Activated CD4-positive, CD25-positive, alpha-beta regulatory T cell treated with anti-CD3 and anti-CD28 coated beads, Interleukin-2, amount 50 U/mL, for 24 hours (primary cell): ENCODE measurements at places on chromosomes 1 and 21.
A peak's percentile ranks its signal among the peaks of the same experiment; 100 is the strongest.

GRCh38 chr1:158930504-158930903 is 848 bp upstream of the PYHIN1 start:
- peak; percentile 52 for ATAC-seq

DNA sequence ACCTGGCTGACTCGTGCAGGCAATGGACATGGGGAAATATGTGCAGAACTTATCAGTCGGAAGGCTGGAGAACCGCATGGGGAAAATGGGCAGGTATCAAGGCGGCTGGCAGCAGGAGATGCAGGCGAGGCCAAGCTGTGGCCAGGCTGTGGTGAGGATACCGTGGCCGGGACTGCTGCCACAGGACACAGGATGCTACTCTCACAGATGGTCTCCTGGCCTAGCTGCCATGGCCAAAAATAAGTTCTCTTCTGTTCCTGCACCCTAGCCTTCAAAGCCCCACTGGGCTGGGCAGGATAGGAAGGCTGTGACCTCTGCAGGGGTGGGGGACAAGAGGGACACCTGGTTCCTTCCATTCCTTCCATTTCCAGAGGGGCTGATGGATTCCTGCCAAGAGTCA is 26.4 kb downstream of the TEX35 start:
- ATAC-seq, result no peak

- no peak for ATAC-seq
Measured at GRCh38 chr1:33295023-33295422, 25.9 kb downstream of the A3GALT2 start.

- ATAC-seq, result no peak
Measured at GRCh38 chr1:204821476-204821875, 49.2 kb upstream of the NFASC start.

DNA sequence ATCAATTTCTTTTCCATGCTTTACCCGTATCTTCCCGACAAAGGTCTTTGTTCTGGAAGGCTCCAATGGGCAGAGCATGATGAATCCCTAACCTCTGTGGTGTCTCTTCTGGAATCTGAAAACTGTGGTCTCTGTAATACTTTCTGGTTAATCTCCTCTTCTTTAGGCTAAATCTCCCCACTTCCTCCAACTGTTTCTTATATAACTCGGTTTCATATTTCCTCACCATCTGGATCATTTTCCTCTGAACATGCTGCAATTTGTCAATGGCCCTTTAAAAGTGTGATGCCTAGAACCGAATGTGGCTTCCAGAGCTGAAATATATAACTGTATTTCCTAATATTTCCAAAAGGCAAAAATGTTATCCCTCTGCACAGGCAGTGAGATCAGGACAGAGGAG is 66.1 kb downstream of the ALG14 start:
- no peak for ATAC-seq

DNA sequence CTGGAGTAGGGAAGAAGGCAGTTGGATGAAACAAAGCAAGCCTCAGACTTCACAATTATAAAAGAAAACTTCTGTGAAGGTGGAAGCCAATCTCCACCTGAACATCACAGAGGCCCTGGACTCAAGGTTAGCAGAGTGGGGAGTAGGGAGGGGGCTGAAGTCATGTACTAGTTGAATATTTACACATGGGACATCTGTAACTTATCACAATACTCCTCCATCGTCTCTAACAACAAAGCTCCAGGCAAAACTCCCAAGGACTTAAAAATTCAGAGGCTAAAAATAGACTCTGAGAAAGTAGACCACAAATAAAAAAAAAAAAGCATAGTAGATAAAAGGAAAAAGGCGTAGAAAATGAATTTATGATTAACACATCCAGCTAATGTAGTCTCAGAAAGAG is 326.3 kb upstream of the PKN2 start:
- no peak for ATAC-seq

GRCh38 chr1:26125382-26125781 is 13.8 kb downstream of the PDIK1L start:
- ATAC-seq, result no peak

DNA sequence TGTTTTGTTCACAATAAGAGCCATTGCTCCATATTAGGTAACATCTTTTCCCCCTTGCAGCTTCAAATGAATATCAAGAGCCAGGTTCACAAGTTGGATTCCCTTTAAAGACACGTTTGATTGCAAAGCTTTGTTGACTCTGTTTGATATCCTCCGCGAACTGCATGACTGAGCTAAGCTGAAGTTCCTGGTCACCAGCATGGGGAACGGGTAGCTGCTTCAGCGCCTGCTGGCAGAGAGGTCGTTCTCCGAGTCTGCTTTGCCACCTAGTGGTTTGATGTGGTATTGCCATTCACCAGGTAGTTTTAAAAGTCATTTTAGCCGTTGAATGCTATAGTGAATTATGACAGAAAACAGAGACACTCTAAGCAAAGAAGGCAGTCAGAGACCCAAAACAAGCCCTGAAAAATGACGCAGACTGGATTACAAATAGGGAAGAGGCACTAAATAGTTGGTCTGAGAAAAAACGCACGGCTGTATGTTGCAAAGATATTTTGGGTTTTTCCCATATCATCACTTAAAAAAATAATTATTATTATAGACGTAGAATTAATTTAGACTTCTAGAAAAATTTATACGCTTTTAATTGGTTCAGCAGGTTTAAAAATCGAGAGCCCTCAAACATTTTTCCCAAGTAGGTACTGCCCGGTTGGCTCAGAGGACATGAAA is 193.5 kb upstream of the FMN2 start:
- ATAC-seq, result peak; percentile 78

DNA sequence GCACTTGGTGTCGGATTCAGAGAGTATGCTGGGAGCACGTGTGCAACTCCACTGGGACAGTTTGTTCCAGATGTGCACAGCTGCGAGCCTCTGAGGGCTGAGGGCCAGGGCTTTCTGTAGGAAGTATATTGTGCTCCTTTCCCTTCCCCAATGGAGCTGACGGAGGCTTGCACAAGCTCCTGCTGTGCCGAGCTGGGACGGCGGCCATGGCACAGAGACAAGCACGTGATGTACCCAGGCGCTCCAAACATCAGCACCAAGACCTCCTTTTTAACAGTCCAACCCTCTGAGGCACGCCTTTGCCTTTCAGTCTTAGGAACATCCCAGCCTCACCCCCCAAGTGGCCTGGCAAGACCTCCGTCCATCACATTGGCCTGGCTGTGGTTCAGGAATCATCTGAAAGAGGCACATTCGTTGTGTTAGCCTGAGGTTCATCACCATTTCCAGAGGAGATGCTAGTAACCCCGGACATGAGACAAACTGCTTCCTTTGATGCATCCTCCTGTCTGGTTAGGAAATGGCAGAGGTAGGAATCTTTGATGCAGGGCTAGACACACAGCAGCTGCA is 339.2 kb upstream of the KAZN start:
- ATAC-seq, result no peak

GRCh38 chr1:224106568-224107281 is 7.2 kb upstream of the FBXO28 start:
- ATAC-seq, result peak; percentile 36

DNA sequence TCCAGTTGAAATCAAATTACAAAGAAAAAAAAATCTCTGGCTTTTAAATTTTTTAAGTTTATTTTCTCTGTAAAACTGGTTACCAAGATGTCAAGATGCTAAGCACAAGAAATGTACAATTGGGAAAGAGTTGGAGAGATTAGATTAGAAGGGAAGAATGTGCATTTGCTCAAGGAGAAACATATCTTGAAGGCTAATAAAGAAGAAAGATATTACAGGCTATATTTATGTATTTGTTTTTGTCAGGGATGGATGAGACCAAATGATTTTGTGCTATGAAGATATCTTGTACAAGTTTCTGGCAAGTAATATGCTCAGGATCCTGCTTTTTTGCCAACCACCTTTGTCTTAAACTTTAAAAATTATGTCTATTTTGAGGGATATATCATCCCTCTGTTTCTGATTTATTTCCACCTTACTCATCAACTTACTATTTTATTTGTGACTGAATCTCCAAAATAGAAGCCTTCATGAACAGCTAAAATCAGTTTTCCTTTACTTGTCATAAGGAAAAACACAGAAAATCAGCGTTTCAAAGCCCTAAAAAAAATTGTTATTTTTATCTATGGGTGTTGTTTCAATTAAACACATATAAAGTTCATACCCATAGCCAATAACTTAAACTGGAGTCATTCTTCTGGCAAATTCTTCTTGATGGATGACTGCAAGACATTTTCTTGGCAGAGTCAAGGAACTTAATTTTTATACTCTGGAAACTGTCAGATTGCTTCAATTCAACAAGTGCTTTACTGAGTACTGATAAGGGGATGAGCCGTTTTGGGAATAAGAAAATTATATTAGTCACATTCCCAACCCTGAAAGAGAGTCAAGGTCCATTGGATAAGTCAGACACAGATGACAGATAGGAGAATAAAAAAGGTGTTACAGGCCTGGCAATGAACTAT is 141.8 kb downstream of the CTH start:
- ATAC-seq, result no peak

DNA sequence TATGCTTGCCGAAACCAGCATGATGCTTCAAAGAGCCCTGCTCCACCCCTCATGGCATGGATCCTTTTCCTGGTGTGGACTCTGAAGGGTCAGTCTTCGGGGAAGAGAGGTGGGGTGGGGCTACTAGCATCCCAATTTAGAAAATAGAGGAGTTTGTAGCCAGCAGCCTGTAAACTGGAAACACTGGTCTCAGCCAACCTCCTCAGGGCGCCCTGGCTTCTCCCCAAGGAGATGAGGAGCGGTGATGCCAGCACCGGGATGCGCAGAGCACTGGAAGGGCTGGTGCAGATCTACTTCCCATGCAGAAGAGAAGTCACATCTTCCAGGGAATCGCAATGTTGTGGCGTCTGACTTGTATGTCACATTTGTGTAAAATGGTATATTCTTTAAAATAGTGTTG is 6.4 kb upstream of the IKBKE start:
- no peak for ATAC-seq

- no peak for ATAC-seq
Measured at GRCh38 chr1:89965193-89965768, 29.6 kb upstream of the ZNF326 start.

DNA sequence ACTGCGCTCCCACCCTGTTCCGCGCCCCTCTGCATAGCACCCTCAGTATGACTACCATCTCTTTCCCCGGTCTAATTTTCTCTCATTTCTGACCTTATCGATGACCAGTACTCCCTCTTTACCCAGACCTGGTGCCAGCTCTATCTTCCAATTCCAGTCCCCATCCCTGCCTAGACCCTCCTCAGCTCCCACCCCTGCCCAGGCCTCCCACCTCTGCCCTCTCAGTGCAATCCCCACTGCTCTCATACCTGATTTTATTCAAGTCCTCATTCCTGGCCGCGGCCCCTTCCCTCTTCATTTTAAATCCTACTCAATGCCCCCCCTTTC is 1.3 kb downstream of the USP24 start:
- ATAC-seq, result no peak

- ATAC-seq, result no peak
Measured at GRCh38 chr1:36934061-36934460, 100.3 kb downstream of the GRIK3 start.

DNA sequence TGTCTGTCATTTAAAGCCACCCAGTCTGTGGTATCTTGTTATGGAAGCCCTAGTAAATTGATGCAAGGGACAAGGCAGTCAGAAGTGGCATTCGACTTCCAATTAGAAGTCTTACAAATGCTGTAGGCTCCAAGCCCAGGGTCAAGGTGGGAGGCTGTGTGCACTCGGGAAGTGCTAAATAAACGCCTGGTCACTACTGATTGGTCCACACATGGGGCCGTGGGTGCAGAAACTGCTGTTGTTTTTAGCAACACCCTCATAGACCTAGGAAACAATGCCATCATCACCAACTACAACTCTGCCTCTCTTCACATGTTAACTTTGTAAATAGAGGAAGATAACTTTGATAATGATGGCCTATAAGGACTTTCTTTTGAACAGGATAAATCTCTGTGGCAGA is 20.2 kb upstream of the ZBTB21 start:
- ATAC-seq, result no peak

DNA sequence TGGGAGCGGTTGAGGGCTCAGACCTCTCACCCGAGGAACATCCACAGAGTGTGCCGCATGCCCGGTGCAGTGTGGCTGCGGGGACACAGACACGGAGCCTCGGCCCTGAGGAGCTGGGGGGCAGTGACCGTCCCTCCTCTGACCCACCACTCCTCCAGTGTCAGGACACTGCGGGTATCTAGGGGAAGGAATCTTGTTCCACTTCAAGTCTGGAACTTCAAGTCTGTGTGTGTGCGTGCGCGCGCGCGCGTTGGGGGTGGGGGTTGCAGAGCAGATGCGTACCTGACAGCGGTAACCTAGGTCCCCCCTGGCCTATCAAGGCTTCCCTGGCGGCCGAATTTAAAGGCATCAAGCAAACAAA is 17.3 kb downstream of the PCSK9 start:
- no peak for ATAC-seq

DNA sequence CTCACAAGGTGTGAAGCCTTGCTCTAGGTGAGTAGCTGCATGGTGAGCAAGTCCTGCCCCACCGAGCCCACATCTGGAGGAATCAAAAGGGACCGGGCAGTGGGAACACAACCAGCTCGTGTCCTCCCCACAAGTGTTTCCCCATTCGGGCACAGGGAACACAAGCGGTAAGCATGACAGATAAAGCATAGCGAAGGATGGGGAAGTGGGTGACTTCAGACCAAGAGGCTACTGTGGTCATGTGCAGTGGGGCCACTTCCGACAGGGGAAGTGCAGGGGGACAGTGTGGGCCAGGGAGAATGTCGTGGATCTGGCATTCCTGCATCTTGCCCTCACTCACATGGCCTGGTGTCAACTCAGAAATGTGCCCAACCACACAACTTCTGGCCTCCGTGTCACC is 306.2 kb downstream of the FAM72C start:
- ATAC-seq, result no peak

- no peak for ATAC-seq
Measured at GRCh38 chr1:227774051-227774731, 39.0 kb downstream of the SNAP47 start.

- ATAC-seq, result no peak
Measured at GRCh38 chr21:29166323-29166722, 35.9 kb downstream of the MAP3K7CL start.

- peak; percentile 17 for ATAC-seq
Measured at GRCh38 chr1:186404454-186405051, 28.9 kb downstream of the ODR4 start.

- no peak for ATAC-seq
Measured at GRCh38 chr21:45454926-45455673, 50.1 kb downstream of the COL18A1 start.

DNA sequence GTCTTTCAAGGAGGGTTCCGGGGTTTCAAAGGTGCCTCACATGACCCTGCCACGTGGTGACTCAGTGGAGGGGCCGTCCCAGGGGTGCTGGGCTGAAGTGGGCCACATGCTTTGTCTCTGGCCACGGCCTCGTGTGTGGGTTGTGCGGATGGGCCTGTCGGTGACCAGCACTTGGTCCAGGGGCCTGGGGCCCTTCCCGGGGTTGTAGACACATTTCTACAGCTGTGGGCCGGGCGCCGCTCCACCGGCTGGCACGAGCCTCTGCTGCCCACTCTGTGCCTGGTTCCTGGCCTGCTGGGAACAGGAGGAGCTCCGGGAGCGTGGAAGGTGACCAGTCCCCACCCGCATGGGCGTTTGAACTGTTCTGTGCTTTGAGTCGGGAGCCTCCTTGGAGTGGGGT is 75.4 kb upstream of the TTC34 start:
- no peak for ATAC-seq

- no peak for ATAC-seq
Measured at GRCh38 chr1:231497629-231498152, 30.8 kb upstream of the TSNAX start.
